HL-60 (cell line): ENCODE measurements at places on chromosomes 4 and X.

DNA sequence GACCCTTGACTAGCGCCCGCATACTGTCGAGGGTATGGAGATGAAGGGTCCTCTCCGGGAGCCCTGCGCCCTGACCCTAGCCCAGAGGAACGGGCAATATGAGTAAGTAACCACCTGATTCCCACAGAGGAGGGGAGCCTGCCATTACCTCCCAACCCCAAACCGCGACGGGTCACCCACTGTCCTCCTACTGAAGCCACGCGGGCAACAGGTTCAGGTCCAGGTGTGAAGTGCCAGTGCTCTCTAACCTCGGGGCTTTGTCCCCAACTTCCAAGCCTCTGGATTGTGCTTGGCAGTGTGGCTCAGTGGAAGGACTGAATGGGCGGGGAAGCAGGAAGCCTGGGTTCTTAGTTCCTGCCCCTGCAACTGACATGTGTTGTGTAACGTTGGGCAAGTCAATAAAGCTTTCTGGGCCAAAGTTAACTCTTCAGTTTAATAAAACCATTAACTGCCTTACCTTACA is 694 bp downstream of the OCRL start:
- peak; percentile 35 for DNase-seq

DNA sequence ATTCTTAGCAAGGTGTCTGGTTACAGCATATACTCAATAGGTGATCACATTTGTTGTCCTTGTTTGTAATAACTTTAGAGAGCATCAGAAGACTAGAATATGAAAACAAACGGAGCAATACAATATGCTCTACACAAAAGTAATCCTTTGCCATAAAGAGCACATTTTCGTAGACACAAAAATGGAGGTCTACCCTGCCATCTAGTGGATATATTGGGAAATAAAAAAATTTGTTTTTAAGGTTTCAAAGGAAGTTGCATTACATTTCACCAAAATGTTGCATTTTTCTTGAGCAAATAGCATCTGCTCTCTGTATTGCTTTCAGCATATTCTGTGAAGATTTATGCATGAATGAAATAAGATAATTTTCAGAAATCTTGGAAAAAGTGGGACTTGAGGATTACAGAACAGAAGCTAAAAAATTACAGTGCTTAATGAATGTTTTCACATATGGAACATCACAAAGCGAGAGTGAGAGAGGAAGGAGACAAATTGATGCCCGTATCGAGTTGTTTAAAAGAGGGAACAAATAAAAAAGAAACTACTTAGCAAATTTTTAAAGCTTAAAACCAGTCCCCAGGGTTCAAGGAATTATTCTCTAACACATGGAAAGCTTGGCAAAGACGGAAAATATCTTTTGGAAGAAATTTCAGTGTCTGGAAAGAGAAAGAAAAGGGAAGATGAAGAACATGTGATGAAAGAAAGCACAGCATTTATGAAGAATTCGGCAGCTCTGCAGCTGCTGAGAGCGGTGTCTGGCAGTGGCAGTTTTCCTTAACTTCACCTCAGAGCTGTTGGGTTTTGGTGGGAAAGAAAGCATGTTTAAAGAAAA is 390.1 kb downstream of the ANKRD50 start:
- DNase-seq = no peak

DNA sequence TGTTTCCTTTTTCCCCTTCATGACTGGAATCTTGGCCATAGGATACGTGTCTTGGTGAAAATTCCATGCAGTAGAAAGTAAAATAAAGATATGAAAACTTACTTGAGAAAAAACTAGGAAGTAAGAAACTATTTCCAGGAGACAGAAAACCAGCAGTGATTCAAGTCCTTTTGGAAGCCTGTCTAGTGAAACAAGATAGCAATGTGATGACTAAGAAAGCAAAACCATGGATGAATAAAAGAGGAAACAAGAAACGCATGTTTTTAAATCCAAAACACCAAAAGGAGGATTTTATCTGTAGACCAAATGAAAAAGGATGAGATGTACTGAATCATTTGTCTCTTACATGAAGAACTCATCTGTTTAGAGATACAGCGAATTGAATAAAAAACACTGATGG is 1430.0 kb downstream of the ARAP2 start:
- DNase-seq = no peak

- DNase-seq = no peak
Measured at GRCh38 chr4:21954916-21955315, 6.3 kb upstream of the KCNIP4 start.

- DNase-seq = no peak
Measured at GRCh38 chr4:17138847-17139246, 240.4 kb upstream of the LDB2 start.

DNA sequence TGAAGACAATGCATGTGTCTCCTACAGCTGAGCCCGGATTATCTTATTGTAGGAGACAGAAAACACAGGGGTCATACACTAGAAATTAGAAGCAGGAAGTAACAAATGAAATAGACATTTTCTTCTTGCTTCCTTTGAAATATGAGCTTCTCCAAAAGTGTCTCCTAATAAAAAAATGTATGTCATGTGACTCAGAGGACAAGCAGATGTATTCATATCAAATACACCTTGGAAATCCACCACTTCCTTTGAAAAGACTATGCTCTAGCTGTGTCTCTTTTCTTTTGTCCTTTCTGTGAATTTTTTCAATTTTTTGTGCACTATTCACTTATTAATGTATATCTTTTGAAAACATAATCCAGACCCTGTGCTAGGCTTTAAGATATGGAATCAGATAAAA is 1906.2 kb downstream of the C4orf33 start:
- no peak for DNase-seq

GRCh38 chr4:81665649-81666048 is 193.9 kb upstream of the RASGEF1B start:
- no peak for DNase-seq

GRCh38 chrX:51047950-51048349 is 137.4 kb downstream of the BMP15 start:
- no peak for DNase-seq

GRCh38 chr4:67071641-67072040 is 473.7 kb downstream of the CENPC start:
- no peak for DNase-seq

- no peak for DNase-seq
Measured at GRCh38 chrX:107135049-107135964, 16.7 kb upstream of the RBM41 start.
